ENCODE measurements at places on chromosomes 5 and 9.
A peak's percentile ranks its signal among the peaks of the same experiment; 100 is the strongest.

- no peak for DNase-seq
These were observed 31.6 kb downstream of the SLC1A3 start for GRCh38 chr5:36638056-36638455.

DNA sequence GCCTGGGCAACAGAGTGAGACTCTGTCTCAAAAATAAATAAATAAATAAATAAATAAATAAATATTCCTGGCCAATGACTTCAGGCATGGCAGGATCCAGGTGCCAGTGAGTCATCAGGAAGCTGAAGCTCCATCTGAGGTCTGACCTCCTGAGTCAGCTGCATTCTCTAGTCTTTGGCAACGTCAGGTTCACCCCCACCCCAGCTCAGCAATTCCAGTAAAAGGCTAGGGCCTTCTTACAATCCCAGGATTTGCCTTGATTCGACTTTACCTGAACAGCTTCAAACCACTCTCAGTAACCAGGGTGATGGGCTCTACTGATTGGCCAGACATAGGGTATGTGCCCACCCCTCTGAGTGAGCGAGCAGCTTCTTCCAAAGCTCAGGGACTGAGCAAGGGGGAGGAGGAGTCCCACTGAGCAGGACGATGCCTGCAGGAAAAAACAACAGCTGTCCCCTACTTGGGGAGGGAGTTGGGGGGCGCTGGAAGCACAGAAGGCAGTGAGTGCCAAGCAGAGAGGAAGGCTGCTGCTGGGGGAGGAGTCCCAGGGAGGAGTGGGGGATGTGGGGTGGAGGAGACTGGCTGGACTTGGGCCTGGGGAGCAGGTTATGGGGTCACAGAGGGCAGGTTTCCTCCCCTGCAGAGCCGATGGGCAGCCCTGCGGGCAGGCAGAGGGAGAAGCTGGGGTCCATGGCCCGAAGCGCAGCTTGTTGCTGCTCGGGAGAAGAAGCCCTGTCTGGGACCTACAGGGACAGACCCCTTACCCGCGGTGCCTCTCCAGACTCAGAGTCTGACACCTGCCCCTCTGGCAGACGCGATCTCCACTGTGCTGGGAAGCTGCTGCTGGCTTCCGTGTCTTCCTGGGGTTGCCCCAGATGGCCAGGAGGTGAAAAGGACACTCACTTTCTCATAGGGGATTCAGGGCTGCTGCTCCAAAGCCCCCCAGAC, 25.9 kb upstream of the UNC5A start:
- no peak for DNase-seq

GRCh38 chr5:2872676-2873075, 121.2 kb upstream of the IRX2 start:
- DNase-seq = no peak

- DNase-seq = no peak
These were observed 131.7 kb upstream of the ELL2 start for GRCh38 chr5:96093340-96093739.

- DNase-seq = no peak
These were observed 11.1 kb upstream of the MED27 start for GRCh38 chr9:132090771-132091170.

DNA sequence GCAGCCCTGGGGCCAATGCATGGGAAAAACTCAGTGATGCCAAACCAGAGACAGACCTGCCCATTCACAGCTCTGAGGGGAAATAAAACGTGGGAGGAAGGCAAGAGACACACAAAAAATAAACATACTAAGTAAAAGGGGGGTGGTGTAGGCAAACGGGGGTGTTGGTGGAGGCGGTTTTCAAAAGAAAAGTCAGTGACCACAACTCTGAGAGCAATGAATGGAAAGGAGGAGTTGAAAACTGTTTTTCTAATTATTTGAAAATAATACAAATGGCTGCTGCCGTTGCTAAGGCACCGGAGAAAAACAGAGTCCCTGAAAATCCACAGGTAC, 293.5 kb downstream of the EFNA5 start:
- DNase-seq = no peak

DNA sequence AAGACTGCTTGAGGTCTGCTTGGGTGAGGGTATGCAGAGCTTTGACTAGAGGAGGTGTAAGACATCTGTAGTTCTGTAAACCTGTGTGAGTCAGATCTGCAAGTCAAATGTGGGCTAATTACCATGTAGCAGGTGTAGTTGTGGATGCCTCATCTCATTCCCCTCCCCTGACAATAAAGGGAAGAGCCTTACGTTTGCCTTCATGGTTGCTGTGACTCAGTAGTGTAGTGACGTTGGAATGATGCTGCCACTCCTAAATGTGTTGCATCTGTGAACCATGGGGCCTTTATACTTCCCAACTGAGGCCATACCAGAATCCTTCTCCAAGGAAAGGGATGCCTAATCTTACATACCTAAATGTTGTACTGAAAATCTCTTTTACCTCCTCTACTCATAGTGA, 26.0 kb downstream of the PRDM6 start:
- no peak for DNase-seq

GRCh38 chr5:81286059-81286617, 15.2 kb upstream of the ZCCHC9 start:
- DNase-seq = no peak

DNA sequence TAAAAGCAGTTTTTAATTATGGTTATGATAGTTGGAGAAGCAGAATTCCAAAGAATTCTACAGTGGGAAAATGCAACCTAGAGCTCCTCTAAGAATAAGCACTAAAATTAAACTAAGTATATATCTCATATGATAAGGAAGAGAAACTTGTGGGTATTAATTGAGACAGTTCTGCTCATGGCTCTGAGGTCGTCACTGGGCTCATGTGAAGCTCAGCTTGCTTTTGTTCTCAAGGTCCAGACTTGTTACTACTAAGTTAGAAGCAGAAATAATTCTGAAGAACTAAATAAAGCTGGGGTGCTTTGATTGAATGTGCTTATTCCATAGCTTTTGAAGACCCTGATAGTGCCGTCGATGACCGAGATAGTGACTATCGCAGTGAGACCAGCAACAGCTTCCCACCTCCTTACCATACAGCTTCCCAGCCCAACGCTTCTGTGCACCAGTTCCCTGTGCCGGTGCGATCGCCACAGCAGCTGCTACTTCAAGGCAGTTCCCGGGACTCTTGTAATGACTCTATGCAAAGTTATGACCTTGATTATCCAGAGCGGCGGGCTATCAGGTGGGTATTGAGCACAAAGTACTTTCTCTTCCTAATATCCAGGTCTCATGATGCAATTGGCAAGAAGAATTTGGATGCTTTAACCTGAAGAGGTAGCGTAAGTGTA, 133.7 kb downstream of the UNC13B start:
- no peak for DNase-seq

GRCh38 chr9:6498982-6499381, 86.0 kb downstream of the UHRF2 start:
- no peak for DNase-seq

GRCh38 chr5:151805414-151806223, 33.9 kb downstream of the G3BP1 start:
- no peak for DNase-seq

DNA sequence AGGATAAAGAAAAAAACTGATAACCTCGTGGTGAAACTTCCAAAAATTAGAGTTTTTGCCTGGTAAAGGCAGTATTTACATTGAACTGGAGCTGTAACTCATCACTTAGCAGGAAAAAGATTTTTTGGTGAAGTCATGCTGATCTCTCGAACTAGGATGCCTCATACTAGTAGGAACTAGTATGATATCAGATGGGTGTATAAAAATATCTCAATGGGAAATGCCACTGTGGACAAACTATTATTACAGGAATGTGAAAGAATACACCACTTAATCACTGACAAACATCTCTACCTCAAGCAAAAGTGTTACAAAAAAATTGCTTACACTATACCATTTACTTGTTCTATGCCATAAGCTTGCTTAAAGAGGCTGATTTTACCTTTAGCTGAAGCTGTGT, 28.4 kb downstream of the RFX3 start:
- DNase-seq = no peak

DNA sequence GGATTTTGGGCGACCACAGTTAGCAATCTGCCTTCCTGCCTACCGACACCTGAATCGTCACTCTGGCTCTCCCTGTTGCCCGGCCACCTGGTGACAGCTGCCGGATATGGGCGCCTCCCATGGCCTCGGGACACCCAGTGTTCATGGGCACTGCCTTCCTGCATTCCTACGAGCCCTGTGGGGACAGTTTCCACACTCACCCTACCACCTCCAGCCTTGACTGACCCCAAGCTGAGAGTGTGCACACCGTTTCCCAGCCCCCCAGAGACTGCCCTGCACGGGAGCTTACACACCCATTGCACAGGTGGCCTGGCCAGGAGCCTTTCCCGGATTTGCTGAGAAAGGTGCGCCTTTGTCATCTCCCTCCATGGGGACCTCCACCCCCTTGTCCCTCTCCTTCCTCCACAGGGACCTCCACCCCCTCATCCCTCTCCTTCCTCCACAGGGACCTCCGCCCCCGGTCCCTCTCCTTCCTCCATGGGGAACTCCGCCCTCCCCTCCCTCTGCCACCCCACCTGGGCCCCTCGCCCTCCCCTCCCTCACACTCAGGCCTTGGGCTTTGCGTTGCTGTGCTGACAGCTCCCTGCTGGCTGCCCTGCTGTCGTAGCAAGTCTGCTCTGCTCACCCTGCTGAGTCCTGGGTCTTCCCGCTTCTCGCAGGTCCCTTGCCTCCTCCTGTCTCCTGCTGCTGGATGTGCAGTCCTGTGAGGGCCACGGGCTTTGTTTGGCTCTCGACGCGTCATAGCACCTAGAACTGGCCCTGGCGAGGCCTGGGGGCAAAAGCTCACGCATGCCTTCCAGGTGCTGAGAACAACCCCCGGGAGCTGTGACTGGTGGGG, 48.4 kb downstream of the MRPL36 start:
- no peak for DNase-seq

- no peak for DNase-seq
These were observed 96.0 kb downstream of the GALNT10 start for GRCh38 chr5:154286557-154286956.

- DNase-seq = no peak
These were observed 18.8 kb upstream of the OR2K2 start for GRCh38 chr9:111348821-111349271.

GRCh38 chr5:154215571-154216325, 25.2 kb downstream of the GALNT10 start:
- no peak for DNase-seq

- DNase-seq = peak; percentile 57
These were observed 11.9 kb downstream of the GLIPR2 start for GRCh38 chr9:36148311-36149051.

DNA sequence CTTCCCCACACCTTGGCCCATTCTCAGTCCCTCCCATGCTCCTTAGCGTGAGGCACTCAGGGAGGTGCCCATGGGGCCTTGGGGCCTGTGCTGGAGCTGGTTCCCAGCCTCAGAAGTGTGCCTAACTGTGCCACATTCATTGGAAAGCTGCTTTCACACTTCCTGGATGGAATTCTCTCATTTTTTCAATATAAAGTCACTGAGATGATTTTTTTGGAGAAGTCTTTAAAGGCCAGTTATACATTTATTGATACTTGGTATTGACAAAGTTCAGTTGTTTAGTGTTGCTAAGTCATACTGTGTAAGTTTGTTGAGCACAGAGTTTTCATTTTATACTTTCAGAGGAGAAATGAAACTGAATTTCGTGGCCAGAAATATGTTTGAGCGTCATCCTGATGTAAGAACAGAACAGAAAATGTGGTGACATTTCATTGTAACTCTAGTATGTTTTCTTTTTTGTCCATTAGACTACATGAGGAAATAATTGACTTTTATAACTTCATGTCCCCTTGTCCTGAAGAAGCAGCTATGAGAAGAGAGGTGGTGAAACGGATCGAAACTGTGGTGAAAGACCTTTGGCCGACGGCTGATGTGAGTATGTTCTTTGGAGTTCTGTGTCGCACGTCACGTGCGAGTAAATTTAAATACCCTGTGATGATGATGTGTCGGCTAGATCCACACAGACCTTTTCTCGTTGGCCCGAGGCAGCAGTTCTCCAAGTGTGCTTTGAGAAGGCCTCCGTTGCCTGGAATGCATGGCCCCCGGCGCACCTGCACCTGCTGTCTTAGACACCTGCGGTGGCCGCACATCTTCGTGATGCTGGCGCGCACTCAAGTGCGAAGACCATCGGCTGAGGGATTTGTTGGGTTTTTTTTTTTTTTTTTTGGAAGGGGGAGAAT, 24.1 kb downstream of the TENT4A start:
- no peak for DNase-seq

- DNase-seq = no peak
These were observed at the start of gene TOR4A for GRCh38 chr9:137277329-137278041. Gene TOR4A (plus strand): TSS chr9:137277726. CDS start chr9:137278690, 964 bp downstream.

- DNase-seq = no peak
These were observed 14.3 kb downstream of the ENHO start for GRCh38 chr9:34508463-34508862.

DNA sequence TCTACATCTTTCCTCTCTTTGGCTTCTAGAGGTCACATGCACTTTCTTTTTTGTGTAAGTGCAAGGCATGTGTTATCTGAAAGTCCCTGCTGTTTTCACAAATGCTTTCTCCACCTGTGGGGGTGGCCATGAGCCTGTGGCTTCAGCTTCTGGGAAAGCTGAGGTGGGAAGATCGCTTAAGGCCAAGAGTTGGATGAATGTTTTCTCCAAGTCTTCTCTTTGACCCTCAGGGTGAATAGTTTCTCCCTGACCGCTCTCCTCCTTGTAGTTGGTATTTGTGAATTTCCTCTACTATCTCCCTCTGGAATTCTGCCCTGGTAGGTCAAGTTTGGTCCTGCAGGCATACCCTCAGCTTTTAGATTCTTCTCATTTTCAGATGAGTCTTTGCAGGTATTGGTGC, 74.2 kb downstream of the UGCG start:
- no peak for DNase-seq

DNA sequence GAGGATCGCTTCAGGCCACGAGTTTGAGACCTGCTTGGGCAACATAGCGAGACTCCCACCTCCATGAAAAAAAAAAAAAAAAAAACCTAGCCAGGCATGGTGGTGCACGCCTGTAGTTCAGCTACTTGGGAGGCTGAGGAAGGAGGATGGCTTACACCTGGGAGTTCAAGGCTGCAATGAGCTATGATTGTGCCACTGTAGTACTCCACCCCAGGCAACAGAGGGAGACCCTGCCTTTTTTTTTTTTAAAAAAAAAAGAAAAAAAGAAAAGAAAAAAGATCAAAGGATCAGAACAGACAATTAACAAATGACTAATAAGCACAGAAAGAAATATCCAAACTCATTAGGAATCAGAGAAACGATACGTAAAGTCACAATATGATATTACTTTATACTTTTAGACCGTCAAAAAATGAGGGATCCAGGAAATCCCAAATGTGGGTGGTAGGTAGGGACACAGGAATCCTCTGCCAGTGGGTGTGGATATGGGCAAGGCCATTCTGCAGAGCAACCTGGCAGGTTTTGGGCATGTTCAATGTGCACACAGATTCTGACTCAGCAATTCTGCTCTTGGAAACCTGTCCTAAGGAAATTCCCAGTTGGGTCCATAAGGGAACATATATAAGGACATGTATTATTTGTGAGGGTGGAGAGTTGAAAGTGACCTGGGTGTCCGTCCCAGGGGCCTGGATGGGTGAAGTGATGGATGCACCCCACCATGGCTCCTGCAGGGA, 144.7 kb upstream of the TBC1D2 start:
- DNase-seq = no peak

- no peak for DNase-seq
These were observed 94.8 kb upstream of the CDKN2B start for GRCh38 chr9:22103685-22104575.

All from stimulated activated CD8-positive, alpha-beta memory T cell treated with anti-CD3 and anti-CD28 coated beads, Interleukin-7, amount 100 ng/mL, for 1 hour (primary cell).